ENCODE measurements at places on chromosomes 1 and 21.

DNA sequence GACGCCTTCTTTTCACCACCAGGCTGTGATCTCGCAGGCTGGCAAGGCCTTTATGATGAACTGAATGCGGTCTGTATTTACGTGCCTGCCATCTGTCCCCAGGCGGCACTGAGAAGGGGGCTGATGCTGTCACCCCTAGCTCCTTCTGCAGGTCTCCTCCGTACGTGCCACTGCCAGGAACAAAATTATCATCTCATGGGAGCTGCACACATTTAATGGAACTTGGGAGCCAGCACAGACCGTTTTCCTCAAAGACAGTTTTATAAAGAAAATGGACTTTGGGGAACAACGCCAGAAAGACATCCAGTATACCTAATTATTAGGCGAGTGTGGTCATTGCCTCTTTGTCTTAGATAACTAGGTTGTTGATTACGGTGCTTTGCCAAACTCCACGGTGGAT is 434.5 kb downstream of the KIF26B start:
- DNase-seq, result no peak

GRCh38 chr1:59486615-59487014 is 189.7 kb downstream of the FGGY start:
- DNase-seq, result no peak

DNA sequence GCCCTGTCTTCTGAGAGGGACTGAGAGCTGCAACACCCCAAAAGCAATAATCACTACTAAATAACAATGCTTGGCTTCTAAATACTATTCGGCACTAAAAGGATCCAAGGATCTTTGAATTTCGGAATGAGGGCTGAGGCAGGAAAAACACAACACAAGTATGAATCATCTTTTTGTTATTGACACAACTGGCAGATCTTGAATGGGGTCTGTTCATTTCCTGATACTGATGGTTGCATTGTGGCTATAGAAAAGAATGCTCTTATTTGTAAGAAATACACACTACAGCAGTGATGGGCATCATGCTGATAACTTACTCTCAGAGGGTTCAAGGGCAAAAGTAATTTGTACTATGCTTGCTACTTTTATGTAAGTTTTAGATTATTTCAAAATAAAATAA is 149.2 kb upstream of the PLD5 start:
- DNase-seq, result no peak

DNA sequence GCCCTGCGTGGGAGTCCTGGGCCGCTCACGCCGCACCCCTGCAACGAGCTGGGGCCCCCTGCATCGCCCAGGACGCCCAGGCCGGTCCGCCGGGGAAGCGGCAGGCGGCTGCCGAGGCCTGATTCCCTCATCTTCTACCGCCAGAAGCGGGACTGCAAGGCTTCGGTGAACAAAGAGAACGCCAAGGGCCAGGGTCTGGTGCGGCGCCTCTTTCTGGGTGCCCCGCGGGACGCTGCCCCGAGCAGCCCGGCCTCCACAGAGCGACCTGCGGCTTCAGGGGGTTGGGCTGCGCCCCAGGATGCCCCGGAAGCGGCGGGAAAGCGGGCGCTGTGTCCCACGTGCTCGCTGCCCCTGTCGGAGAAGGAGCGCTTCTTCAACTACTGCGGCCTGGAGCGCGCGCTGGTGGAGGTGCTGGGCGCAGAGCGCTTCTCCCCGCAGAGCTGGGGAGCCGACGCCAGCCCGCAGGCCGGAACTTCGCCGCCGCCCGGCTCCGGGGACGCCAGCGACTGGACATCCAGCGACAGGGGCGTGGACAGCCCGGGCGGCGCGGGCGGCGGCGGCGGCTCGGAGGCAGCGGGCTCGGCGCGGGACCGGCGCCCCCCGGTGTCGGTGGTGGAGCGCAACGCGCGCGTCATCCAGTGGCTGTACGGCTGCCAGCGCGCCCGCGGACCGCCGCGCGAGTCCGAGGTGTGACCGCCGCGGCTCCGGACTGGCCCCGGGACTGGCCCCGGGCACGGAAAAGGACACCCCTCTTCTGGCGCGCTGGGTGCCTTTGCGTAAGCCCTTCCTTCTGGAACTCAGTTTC is 2.7 kb downstream of the FAM110D start:
- DNase-seq, result no peak

DNA sequence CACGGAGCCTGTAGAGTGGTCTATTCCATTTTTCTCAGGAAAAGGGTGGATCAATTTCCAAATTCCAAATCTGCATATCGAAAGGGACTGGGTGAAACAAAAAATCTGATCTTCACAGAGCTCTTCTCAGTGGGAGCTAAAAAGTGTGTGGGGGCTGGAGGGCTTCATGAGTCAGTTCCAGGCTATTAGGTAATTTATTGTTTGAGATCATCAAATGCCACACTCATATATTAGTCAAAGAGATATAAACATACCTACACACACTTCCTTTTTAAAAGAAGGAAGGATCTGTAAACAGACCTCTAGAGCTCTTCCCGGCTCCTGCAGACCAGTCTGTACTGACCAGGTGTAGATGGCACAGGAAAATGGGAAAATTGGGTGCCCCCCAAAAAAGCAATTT is 175.4 kb downstream of the ZBTB18 start:
- no peak for DNase-seq

- DNase-seq, result no peak
Measured at GRCh38 chr1:59150577-59151386, 146.1 kb upstream of the FGGY start.

DNA sequence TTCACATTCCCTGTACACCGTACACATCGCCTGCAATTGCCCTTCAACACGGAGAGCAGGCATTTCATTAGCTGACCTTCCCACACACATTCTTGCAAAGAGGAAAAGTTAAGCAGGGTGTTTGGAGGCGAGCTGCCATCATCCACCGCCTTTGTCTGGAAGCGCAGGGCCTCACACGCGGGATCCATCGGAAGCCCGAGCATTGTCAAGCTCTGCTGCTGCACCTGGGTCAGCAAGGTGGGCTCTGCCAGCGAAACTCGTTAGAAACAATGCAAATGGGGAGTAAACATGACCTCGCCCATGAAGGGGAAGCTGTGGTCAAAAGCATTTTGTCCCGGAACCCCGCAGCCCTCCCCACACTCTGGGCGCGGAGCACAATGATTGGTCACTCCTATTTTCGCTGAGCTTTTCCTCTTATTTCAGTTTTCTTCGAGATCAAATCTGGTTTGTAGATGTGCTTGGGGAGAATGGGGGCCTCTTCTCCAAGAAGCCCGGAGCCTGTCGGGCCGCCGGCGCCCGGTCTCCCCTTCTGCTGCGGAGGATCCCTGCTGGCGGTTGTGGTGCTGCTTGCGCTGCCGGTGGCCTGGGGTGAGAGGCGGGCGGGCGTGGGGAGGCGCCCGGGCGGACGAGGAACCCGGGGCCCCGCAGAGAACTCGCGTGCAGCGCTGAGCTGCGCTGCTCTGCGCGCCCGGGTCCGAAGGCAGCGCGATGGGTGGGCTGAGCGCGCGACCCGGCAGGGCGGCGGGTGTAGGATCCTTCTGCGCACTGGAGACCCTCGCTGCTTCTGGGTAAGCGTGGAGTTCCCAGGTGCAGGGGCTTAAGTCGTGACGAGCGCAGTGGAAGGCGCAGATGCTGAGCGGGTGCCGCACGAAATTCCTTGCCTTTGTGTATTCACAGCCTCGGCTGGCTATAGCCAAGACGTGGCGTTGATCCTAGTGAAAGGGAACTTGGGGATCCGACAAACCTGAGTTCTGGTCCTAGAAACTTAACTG is at the start of gene CR1:
Gene CR1, plus strand, starts transcription at position 357 of the 992 bp plus-strand sequence. Its CDS starts 111 bp downstream, at position 468.
- DNase-seq, result peak; percentile 7

- DNase-seq, result no peak
Measured at GRCh38 chr1:160117709-160118183, 2.2 kb downstream of the ATP1A2 start.

GRCh38 chr1:177571076-177571475 is 398.8 kb downstream of the SEC16B start:
- no peak for DNase-seq

GRCh38 chr1:227790034-227790400 is 25.5 kb upstream of the PRSS38 start:
- DNase-seq, result no peak

DNA sequence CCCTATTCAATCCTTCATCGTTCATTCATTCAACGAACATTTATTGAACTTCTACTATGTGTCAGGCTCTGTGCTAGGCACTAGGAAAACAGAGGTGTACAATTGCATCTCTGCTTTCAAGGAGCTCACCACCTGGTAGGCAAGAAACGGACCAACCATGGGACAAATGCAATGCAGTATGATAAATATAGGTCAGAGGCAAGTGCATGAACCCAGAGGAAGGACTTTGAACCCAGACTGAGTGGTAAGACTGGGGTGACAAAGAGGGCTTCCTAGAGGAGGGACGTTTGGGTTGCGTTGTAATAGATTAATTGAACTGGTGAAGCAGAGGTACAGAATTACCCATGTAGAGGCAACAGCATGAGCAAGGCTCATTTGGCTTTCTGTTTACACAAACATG is 16.4 kb downstream of the CD2 start:
- DNase-seq, result no peak

DNA sequence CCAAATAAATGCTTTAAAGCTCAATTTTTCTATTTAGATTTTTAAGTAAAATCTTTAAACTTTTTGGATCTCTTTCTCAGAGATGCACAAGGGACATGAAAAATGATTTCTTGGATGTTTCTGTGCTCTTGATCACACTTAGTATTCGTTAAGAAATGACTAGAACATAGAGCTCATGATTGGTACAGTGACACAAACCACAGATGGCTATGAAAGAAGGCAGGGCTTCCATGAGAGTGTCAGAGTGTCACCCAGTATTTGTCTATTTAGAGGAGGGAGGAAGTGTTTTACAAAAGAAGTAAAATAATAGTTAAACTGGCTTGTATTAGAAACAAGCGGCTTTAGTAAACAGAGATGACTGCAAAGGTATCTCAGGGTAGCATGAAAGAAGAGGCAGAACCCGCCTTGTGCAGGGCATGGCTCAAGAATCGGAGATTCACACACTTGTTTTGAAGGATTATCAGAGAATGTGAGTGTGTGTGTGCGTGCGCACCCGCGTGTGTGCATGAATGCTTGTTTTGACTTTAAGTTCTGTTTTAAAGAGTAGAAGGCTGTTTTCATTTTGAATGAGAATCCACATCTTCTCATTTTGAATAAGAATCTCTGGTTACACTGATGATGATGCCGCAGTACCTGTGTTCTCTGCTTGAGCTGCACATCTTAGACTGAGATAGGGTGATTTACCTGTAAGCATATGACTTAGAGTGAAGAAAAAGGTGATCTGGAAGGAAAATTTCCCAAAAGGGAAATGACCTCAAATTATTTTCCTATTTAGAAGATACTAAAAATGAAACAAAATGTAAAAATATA is 82.1 kb downstream of the VPS26C start:
- no peak for DNase-seq

GRCh38 chr1:245039196-245039595 is 115.6 kb upstream of the KIF26B start:
- no peak for DNase-seq

GRCh38 chr21:45341779-45342178 is 54.1 kb upstream of the POFUT2 start:
- peak; percentile 17 for DNase-seq

- DNase-seq, result no peak
Measured at GRCh38 chr1:183962903-183963302, 74.6 kb downstream of the COLGALT2 start.

- no peak for DNase-seq
Measured at GRCh38 chr21:36349315-36349714, 29.3 kb downstream of the MORC3 start.

- no peak for DNase-seq
Measured at GRCh38 chr1:31502926-31503511, 73.3 kb upstream of the TINAGL1 start.

DNA sequence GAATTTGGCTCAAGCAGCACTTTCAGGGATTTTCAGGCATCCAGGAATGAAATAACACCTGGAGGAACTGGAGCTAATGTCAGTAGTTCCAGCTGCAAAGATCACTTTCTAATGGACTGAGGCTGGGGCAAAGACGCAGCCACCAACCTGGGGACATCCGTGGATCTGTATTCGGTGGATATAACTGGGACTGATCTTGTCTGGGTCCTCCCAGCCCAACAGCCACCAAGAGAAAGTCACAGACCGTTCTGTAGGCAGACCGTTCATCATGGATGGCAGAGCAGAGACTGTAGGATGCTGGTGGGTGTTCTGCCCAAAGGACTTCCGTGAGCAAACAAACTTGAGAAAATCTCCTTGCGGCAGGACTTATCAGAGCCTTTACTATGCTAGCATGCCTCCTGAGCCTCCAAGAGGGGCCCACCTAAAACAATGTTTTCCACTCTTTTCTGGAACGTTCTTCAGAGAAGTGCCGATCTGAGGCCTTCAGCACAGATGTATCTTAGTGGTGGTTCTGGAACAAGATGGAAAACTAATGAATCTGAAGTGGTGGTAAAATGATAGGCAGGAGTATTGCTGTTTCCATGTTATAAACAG is 86.1 kb upstream of the KLHDC7A start:
- DNase-seq, result no peak

DNA sequence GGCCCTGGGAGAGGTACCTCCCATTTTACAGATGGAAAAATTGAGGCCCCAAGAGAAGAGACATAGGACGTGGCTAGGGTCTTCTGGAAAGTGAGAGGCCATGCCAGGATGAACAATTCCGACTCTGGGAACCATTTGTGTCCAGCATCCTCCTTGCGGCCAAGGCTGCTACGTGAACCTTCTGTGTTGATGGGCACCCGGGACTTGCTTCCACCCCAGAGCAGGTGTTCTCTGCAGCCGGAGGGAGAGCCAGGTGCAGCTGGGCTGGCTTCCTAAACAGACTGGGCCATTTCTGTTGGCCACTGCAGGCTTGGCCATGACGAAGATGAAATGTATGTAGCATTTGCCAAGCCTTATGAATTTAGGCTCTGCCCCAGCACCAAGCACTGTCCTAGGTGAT is 118.9 kb downstream of the PRDM2 start:
- no peak for DNase-seq

DNA sequence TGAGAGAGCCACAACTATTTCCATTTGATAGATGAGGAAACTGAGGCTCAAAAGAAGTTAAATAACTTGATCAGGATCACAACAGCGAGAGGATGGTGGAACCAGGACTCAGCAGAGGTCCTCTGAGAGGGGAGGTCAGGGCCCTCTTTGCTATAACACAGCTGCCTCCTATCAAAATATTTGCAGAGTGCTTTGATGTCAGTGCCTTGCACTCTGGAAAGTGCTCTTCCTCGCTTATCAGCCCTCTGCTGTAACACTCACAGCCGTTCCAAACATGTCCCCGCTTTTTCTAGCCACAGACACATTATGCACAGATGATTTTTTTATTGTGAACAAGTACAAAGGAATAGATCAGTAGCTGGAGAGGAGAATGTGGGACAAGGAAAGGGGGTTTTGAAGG is 71.8 kb upstream of the ARHGAP29 start:
- no peak for DNase-seq

GRCh38 chr1:157105988-157106812 is 6.6 kb upstream of the ETV3L start:
- DNase-seq, result no peak

- DNase-seq, result no peak
Measured at GRCh38 chr21:37100316-37100715, 27.3 kb downstream of the TTC3 start.

All from NCI-H1105 (cell line).